ENCODE measurements at places on chromosomes 2 and 18.

- no peak for DNase-seq
Observed at GRCh38 chr2:61405813-61406212, 65.1 kb downstream of the USP34 start.

- DNase-seq = no peak
Observed at GRCh38 chr2:37776487-37776886, 105.0 kb upstream of the CDC42EP3 start.

DNA sequence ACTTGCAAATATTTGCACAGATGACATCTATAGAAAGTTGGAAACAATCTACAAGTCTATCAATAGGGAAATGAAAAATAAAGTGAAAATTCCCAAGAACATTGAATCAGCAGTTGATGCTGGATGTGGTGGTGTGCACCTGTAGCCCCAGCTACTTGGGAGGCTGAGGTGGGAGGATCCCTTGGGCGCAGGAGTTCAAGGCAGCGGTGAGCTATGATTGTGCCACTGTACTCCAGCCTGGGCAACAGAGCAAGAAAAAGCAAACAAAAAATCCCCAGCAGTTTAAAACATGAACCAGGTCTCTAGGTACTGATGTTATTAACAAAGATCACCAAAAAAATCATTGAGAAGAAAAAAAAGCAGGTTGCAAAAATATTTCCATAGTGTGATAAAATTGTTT is 15.4 kb upstream of the NDUFV2 start:
- DNase-seq = no peak

- DNase-seq = no peak
Observed at GRCh38 chr2:10826026-10826425, 13.4 kb upstream of the PDIA6 start.

- DNase-seq = no peak
Observed at GRCh38 chr2:58207189-58207588, 33.9 kb downstream of the FANCL start.

DNA sequence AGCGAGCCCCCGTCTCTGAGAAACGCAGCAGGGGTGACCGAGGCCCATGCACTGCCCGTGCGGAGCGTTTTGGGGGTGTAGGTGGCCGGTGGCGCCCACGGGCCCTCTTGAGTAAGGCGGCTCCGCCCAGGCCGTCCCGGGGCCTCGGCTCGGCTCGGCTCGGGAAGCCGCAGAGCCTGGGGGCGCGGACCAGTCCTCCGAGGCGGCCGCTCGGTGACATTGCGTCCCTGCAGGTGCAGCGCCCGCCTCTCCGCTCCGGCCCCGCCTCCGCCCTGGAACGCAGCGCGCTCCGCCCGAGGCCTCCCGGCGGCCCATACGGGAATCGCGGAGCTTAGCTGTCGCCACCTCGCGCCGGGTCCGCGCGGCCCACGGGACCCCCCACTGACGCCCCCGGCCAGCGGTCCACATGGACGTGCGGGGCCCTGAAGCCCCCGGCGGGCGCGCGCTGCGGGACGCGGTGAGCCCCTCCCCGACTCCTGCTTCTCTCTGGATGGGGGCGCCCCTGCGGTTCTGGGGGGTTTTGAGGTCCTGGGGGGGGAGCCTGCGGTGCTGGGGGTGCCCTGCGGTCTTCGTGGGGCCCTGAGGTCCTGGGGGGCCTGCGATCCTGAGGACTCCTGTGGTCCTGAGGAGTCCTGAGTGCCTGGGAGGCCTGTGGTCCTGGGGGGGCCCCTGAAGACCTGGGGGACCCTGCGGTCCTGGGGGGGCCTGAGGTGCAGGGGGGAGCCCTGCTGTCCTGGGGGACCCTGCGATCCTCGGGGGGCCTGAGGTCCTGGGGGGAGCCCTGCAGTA is at the start of gene HSBP1L1:
HSBP1L1 (plus strand) TSS at position 314 of the 789 bp plus-strand sequence; CDS start at position 407, 93 bp downstream.
- DNase-seq = no peak

DNA sequence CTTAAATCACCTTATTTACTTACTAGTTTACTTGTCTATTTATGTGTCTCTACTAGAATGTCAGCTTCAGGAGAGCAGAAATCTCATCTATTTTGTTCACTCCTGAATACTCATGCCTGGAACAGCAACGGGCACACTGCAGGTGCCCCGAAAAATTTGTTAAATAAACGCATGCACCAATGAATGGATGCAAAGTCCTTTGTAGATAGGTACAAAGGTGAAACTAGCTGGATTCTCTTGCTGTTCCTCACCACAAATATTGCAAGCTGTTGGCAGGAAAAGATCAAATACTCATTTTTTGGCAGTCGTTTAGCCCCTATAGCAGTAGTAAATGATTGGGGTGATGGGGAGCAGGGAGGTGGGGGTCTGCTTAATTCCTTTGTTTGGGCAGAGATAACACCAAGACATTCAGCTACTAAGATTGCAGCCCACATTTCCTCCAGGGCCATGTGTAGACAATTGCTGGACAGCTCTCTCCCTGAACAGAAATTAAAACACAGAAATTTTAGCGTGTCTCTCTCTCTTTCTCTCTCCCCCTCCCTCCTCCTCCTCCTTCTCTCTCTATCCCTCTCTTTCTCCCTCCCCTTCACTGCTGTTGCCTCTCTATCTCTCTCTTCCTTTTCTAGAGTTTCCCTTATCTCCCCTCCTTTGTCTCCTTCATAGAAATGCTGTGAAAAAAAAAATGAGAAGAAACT is 5.4 kb downstream of the MARCHF4 start:
- DNase-seq = no peak

DNA sequence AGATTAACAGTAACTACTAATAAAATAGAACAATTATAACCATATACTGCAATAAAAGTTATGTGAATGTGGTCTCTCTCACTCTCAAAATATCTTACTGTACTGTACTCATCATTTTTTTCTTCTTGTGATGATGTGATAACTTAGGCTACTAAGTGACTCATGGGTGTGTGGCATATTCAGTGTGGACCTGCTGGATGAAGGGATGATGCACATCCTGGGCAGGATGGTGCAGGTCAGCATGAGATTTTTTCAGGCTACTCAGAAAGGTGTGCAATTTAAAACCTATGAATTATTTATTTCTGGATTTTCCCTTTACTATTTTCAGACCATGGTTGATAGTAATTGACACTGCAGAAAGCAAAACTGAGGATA is 90.7 kb downstream of the NCKAP5 start:
- DNase-seq = no peak

- no peak for DNase-seq
Observed at GRCh38 chr2:29014811-29015421, 33.8 kb downstream of the TOGARAM2 start.

DNA sequence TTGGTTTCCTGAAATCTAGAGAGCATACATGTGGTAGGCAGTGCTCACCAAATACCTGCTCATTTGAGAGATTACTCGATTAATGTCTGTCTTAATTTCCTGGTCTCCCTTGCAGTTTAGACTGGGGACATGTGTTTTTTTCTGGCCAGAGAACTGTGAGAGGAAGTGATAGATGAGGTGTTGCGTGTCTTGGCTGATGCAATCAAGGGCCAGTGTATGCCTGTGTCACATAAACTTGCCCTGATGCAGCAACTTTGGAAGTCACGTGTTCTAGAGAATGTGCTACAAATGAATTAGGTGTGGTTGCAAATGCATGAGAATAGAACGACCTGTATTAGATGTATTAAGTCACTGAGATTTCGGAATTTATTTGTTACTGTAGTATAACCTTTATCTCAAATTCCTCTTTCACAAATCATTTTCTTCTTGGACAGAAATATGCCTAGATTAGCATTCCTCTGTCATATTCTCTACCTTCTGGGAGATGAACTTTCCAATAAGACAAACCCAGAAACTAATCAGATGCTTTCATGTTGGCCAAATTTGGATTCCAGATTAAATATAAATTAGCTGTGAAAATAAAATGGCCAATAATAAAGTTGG is 9.9 kb upstream of the IL1A start:
- no peak for DNase-seq

- no peak for DNase-seq
Observed at GRCh38 chr18:67463829-67464228, 52.7 kb downstream of the DSEL start.

- no peak for DNase-seq
Observed at GRCh38 chr2:178119179-178119922, 7.1 kb downstream of the RBM45 start.

- DNase-seq = no peak
Observed at GRCh38 chr2:138841459-138841858, 61.3 kb upstream of the NXPH2 start.

DNA sequence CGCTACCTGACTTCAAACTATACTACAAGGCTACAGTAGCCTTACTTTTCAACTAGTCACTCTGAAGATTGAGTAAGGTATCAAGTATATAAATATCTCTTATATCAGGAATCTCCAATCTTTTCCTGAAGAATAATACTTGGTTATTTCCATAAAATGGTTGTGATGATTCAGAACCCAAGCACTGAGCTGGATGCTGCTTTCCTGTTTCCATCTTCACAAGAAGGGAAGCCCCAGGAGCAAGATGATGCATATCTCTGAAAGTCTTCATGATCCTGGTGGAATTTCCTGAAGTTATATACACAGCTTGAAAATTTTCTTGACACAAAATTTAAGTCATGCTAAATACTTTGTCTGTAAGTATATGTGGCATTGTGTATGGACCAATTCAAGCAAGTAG is 243.9 kb upstream of the TANK start:
- DNase-seq = no peak

DNA sequence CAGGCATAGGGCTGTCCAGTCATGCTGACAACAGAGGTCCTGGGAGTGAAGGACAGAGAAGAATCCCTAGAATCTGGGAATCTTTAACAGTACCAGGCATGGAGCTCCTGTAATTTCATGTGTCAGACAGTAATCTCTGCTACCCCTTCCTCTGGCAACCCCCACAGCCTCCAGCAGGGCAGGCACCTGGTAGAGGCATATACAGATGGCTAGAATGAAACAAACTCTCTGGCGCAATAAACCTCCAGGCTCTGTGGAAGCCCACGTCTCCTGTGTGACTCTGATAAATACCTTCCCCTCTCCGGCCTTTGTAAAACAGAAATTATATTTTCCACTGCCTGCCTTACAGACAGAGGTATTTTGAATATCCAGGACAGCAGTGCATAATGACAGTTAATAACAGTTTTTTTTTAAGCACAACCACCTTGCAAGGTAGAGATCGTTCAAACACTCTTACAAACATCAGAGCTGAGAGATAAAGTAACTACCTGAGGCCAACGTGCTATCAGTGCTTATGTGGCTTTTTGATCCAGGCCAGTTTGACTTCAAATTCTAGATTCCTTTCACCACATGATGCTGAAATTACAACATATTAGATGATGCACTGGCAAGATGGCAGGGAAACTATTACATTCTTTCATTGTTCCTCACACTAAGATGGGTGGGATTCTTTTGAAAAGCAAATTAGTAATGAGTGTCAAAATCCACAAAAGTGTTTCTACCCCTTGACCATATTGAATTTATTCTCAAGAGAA is 47.7 kb upstream of the TMEM247 start:
- no peak for DNase-seq

DNA sequence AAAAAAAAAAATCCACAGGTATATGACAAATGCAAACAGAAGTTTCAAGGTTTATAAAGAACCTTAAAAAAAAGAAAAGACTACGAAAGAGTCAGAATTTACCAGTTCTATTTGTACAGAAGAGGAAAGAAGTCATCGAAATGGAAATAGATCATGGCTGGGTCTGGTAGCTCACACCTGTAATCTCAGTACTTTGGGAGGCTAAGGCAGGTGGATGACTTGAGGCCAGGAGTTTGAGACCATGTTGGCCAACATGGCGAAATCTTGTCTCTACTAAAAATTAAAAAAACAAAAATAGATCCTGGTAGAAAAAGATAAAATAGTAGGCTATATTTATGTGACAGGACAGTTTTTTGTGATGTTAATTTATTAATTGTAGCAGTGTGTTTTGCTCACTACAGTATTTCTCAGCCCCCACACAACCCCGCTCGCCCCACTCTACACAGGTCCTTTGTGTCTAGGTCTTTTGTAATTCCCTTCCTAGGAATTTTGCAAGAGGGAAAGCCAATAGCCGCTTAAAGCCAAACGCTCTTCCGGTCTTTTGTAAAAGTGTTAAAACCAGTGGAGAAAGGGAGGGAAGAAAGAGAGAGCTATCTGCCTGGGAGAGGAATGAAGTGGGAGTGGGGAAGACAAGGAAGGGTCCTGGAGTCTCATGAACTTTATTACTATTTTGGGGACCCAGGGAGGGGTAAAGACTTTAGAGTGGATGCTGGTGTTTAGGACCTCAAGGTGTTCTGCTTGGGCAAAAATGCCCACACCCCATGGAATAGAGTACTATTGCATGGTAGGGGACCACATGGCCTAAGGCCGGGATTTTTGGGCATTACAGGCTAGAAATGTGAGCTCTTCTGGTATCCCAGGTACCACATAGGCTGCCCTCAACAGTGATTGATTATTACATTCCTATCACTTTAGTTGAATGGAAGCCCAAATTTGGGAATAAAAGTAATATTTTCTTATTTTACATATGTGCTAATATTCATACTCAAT is 59.4 kb upstream of the XPO1 start:
- DNase-seq = no peak

- DNase-seq = no peak
Observed at GRCh38 chr2:101983486-101983885, 8.3 kb upstream of the IL1R2 start.

DNA sequence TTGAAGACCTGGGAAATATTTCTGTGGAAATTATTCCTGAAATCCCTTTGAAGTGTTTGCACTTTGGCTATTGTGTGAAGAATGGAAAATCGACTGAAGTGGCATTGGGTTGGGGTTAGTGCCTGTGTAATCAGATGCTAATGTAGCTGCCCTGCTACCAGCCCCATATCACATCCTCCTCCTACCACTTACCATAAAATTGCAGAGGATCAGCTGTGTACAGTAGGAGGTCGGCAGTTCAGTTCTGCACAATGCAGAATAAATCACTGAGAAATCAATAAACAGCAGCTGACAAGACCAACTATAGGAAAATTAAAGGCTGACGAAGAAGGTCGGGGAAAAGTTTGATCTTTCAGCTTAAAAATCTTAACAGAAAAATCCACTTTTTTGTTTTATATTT is 440.9 kb downstream of the PTPRM start:
- DNase-seq = no peak

DNA sequence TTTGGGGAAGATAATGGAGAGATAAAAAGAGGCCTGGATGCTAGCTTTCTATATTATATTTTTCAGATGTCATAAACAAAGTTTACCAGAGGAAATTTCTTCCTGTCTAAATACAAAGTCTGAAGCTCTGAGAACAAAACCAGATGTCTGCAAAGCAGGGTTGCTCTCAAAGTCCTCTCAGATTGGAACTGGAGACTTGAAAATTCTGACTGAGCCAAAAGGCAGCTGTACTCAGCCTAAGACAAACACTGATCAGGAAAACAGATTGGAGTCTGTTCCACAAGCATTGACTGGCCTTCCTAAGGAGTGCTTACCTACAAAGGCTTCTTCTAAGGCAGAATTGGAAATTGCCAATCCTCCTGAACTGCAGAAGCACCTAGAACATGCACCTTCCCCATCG is 25.1 kb downstream of the KDM3A start:
- DNase-seq = no peak

- no peak for DNase-seq
Observed at GRCh38 chr2:158357699-158358098, 98.9 kb downstream of the CCDC148 start.

- DNase-seq = no peak
Observed at GRCh38 chr18:22505141-22505591, 87.5 kb upstream of the CTAGE1 start.

Data from glomerular endothelial cell (primary cell).